ENCODE measurements at places on chromosomes 5 and 9.

DNA sequence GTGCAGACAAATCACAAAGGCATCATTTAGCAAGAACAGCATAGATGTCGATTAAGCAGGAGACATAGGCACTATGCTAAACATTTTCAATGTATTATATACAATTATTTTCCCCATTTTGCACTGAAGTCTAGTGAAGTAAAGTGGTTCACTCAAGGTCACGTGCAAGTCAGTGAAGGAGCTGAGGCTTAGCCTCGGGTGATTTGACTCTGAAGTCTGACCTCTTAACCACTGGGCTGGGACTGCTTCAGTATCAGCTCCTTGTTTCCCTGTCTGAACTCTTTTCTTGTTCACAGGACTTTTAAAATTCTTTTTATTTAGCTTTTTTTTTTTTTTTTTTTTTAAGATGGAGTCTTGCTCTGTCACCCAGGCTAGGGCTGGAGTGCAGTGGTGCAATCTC lies 262.7 kb downstream of the DRD1 start:
- DNase-seq: no peak

DNA sequence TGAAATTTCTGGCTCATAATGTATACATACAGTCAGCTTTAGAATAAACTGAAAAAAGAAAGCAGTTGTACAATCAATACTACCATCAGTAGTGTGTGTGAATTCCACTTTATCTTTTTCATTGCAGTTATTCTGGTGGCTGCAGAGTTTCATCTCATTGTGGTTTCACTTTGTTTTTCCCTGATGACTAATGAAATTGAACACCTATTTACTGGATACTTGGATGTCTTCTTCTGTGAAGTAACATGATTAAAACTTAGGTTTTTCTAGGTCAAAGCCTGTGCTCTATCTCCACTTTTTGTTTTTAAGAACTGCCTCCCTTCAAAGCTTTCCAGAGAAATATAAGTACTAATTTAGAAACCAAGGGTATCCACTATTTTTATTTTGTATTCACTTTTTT lies 174.3 kb downstream of the TRPM3 start:
- peak; percentile 28 for DNase-seq

- no peak for DNase-seq
These were observed 167.9 kb upstream of the PAPPA start for GRCh38 chr9:115985657-115986056.

GRCh38 chr5:135376961-135377624 lies 21.9 kb downstream of the MACROH2A1 start:
- DNase-seq: no peak

- peak; percentile 34 for DNase-seq
These were observed 9.6 kb downstream of the TLE4 start for GRCh38 chr9:79581388-79581787.

DNA sequence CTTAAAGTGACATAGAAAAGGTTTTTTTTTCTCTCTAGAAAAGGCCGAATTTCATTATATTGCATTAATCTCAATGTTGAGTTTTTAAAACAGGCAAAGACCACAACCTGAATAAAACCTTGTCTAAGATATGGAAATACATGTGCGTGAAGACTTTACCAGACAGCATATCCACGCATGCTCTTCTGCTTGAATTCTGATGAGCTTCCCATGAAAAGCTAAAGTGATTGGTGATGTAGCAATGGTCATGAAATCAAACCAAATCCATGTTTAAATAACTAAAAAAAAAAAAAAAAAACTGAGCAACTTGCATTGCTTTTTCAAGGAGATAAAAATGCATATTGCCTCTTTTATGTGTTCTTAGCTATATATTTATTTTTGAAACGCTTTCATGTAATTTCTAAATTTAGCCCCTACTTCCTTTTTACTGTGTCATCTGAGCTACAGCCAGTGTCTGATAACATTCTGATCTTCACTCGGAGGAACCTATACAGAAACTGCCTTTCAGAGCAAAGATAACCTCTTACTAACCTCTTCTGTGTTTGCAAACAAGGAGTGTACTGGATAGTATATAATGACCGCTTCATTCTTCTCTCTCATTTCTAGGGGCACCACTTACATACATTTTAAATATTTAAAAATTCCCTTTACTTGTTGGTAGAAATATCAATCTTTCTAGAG lies 179.1 kb upstream of the GNA14 start:
- DNase-seq: no peak

DNA sequence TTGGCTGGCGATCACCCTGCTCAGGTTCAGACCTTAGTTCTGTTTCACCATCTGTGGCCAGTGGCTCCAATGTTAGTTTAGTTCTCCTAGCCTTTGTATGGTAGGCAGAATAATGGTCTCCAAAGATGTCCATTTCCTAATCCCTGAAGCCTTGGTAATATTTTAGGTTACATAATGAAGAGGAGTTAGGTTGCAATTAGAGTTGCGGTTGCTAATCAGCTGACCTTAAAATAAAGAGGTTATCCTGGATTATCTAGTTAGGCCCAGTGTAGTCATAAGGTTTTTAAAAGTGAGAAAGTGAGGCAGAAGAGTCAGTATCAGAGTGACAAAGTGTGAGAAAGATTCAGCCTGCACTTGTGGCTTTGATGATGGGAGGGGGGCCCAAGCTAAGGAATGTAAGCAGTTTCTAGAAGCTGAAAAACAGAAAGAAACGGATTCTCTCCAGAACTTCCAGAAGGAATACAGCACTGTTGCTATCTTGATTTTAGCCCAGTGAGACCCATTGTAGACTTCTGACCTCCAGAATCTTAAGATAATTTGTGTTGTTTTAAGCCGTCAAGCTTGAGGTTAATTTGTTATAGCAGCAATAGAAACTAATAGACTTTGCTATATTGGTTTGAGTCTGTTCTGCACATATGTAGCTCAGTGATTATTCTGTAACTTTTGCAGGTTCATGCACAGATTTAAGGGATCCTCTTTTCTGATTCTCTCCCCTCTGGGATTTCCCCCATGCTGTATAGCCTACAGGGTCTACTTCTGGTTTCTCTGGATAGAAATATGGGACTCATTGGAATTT lies 21.6 kb downstream of the LNPEP start:
- DNase-seq: no peak

DNA sequence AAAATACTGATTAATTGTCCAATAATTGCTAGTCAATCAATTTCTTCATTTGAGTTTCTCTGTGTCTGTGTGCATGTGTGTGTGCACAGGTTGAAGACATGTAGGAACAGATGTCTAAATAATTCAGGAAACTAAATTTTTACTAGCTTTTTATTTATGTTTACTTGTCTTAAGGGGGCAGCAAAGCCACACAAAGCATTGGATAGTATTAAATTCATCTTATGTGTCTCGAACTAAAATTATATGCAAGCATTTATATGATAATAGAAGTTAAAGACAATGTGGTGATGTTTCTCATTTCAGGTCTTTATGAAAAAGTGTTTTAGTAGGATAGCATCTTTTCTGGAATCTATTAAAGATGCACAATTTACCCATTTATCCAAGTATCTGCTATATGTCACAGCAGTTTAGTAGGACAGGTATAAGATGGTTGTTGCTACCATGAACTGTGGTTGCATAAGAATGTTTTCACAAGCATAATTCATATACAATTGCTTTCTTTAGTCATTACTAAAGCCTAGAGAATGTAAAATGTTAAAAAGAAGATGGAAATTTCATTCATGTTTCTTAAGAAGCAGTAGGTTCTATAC lies 784.6 kb upstream of the NUDT12 start:
- DNase-seq: no peak

GRCh38 chr9:2229109-2229721 lies 214.1 kb downstream of the SMARCA2 start:
- no peak for DNase-seq

- no peak for DNase-seq
These were observed 16.1 kb downstream of the SV2C start for GRCh38 chr5:76099286-76099702.

- DNase-seq: no peak
These were observed 127.5 kb downstream of the PPP2R2B start for GRCh38 chr5:146751054-146751453.

- DNase-seq: no peak
These were observed 1104.8 kb upstream of the C9orf72 start for GRCh38 chr9:28678097-28678496.

GRCh38 chr9:92186631-92187030 lies 71.4 kb upstream of the SPTLC1 start:
- no peak for DNase-seq

DNA sequence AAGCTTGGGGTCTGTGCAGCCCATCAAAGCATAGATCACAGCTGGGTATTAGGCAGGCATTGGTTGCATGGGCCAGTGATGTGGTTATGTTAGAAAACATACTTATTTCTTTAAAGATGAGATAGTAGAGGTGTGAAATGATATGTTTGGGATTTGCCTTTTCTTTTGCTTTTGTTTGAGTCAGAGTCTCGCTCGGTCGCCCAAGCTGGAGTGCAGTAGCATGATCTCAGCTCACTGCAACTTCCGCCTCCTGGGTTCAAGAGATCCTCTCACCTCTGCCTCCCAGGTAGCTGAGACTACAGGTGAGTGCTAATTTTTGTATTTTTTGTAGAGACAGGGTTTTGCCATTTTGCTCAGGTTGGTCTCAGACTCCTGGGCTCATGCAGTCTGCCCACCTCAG lies 84.8 kb downstream of the PDE6A start:
- DNase-seq: no peak

- DNase-seq: peak; percentile 15
These were observed 20.9 kb downstream of the NDUFA8 start for GRCh38 chr9:122138560-122139268.

DNA sequence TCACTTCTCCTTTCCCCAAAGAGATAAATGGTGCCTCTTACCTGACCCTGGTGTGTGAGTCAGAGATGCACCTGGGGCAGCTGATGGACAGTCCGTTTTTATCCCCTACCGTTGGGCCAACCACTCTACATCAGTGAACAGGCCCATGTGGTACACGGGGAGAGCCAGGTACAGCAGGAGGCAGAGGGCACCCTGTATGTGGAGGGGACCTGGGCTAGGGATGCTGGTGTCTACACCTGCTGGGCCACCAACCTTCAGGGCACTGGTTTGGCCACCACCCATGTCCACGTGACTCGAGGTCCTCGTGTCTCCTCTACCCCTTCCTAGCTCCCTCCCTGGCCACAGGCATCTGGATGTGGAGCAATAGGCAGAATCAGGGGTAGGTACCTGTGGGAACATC lies 22.7 kb upstream of the ANXA6 start:
- no peak for DNase-seq

GRCh38 chr5:1929108-1929991 lies 46.6 kb upstream of the IRX4 start:
- no peak for DNase-seq

DNA sequence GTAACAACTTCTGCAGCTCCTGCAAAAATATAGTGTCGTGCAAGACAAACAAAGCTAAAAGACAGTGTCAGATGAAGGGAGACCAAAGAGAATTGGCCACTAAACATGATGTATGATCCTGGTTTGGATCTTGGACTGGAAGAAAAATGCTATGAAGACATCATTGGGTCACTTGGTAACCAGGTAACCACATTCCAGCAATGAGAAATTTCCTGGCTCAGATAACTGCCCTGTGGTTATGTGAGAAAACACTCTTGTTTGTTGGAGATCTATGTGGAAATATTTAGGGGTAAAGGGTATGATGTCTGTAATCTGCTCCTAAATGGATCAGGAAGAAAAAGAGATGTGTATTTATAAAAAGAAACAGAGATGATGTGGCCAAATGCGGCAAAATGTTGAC lies 45.5 kb upstream of the ANKRD33B start:
- peak; percentile 52 for DNase-seq

- DNase-seq: peak; percentile 87
These were observed 5.5 kb downstream of the F2RL2 start for GRCh38 chr5:76617675-76618074.

DNA sequence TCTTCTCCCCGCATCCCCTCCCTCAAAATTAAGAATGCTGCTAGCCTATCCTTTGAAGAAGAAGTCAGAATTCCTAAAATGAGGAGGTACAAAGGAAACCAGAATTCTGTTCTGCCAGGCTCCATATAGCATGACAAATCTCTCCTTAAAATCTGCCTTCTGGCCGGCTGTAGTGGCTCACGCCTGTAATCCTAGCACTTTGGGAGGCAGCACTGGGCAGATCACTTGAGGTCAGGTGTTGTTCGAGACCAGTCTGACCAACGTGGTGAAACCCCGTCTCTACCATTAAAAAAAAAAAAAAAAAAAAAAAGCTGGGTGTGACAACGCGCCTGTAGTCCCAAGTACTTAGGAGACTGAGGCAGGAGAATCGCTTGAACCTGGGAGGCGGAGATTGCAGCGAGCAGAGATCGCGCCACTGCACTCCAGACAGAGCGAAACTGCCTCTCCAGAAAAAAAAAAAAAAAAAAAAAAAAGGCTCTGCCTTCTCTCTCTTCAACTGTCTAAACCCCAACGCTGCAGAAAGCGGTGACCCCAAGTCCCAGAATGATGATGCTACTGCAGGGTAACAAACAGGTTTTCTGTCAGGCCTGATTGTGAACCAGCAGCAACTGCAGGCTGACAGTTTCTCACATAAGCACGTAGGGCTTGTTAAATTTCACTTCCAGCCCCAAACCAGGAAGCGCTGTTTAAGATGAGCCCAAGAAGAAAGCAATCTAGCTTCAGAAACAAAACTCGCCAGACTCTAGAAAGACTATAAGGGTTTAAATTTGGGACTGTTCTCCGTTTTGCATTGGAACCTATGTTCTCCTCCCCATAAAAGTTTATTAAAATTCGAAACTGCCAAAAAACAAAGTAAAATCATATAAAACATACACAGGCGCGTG lies 963 bp upstream of the CAST start:
- peak; percentile 50 for DNase-seq

GRCh38 chr9:100290714-100291113 lies 62.0 kb downstream of the TEX10 start:
- DNase-seq: no peak

DNA sequence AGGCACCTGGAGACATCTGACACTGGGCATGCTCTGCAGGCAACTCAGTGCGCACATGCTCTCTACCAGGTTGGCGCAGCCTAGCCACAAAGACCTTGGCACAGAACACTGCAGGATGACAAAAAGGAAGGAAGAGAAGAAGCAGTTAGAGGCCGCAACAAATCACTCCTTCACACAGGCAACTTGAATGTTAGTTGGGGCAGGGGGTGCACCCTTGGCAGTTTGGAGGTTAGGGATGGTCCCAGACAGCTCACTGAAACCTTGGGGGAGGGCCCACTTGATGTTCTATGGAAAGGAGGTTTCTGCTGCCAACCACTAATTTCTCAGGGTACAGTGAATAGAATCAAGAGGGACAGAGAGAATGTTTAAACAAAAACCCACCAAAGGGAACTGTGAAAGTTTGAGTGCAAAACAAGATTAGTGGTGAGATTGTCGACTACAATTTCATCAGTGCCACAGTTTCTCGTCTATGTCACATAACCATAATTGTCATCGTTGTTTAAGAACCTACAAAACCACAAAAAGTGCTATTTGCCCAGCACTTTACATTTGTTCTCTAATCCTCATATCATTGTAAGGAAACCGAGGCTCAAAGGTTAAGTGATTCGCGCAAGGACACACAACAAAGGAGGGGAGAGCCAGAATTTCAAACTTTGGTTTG lies 48.7 kb downstream of the FBXW11 start:
- no peak for DNase-seq

GRCh38 chr5:110590187-110590586 lies 136.3 kb downstream of the TMEM232 start:
- DNase-seq: no peak

GRCh38 chr9:70382709-70383605 lies 31.5 kb downstream of the KLF9 start:
- no peak for DNase-seq
